ENCODE measurements at places on chromosomes 3 and 15.

DNA sequence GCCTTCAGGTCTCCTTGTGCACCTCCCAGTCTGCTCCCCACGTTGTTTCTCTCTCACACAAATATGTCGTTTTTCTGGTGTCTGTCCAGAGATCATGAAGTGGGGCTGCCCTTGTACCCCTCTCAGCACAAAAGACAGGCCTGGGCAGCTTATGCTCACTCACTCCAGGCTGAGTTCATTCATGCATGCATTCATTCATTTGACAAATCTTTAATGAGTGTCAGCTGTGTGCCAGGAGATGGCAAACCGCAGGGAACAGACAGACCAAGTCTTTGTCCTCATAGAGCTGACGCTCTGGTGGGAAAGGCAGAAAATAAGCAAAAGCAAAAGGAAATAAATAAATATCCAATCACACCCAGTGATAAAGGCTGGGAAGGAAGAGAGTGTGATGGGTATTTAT, 7.6 kb upstream of the TRH start:
- no peak for DNase-seq

GRCh38 chr3:11706604-11707003, 62.9 kb upstream of the VGLL4 start:
- no peak for DNase-seq

- no peak for DNase-seq
Observed at GRCh38 chr3:173709026-173709425, 311.5 kb downstream of the NLGN1 start.

DNA sequence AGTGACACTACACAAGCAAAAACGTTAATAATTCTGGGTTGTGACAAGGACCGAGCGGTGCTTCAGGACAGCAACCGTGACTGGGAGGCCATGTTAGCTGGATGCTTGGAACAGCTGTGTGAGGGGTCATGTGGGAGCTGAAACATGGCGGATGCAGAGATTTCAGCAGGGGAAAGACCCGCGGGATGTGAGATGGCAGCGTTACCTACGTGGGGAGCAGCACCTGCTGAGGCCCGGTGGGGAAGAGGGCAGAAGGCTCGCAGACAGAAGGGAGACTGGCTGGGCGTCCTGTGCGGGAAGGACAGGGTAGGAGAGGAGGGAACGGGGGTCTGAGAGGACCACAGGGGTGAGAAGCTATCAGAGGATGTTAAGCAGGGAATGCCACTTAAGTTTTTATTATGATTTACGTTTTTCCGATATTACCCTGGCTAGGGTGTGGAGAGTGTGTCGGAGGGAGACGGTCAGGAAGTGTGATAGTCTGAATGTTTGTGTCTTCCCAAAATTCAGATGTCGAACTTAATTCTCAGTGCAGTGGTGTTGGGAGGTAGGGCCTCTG, 228.8 kb upstream of the LYSMD4 start:
- DNase-seq = no peak

DNA sequence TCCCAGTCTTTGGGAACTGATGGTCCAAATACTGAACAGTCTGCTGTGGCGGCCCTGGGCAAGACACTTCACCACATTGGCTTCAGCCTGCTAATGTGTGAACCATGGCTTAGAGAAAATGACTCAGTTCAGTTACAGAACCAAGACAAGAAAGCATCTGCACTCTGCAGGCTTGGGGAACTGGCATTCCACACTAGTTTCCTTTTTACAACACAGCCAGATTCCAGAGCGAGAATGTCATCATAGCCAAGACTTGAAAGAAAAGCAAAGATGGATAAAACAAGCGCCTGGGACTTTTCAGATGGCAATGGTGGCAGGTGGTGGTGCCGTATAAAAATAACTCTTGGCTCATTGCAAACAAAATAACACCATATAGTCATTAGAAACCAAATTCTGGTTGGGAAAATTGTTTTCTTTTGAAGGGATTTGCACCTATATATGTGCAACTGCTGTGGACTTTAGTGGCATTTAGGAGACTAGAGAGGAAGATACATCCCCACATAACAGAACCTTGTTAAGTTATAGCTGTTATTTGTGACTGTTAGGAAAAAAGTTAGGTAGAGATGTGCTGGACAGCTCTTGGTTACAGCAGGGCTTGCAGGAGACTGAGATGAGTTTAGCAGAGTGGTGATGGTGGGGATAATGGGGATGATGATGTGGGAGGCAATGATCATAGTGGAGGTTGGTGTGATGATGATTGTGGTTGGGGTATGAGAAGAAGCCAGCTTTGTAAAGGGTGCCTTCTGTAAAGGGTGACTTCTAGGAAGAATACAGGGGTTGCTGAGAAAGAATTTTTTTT, 273.6 kb downstream of the THRB start:
- no peak for DNase-seq

GRCh38 chr3:25513642-25514266, 85.7 kb downstream of the RARB start:
- DNase-seq = no peak

DNA sequence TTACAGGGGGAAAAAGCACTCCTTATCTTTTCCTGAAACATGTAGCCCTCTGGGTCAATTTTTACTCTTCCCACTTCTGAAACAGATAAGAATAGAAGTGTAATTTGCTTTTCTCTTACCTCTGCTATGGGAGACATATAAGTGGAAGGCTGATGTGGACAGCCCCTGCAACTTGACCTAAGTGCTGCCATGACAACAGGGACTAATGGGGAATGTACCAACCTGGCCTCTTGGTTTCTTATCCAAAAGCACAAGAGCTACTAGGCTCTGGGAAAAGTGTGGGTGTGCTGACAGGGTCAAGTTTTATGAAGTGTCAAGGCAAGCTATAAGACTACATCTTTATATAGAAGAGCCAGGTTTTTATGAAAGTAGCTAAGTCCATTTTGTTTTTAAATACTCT, 1246.5 kb downstream of the OTOL1 start:
- DNase-seq = no peak

DNA sequence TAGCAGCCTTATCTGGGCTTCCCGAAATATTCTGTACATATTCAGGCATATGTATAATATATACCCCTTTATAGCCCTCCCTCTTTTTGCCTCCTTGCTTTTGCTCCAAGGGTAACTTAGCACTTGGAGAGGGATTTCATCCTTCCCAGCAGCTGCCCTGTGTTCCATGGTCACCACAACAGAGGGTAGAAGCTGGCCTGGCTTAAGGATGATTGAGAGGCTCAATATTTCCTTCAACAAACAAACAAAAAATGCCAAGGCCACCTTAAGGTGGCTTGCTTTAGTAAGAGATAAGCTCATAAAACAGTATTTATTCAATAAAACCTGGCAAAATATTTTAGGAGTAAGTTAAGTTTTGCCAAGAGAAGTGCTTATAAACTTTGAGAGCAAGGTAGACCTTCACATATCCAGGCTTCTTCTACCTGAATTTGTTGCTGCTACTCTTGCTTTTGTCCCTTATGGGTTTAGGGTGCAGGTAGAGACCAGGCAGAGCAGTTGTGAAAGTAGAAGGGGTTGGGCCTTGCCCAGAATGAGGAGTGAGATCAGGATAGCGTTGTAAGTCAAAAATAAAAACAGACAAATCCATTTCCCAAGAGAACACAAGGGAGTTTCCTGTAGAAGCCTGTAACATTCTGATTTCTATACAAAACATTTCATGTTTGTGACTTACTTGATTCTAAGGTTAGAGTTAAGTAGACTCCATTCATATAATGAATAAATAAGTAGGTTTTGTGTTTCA, 52.7 kb upstream of the ATOSA start:
- no peak for DNase-seq

GRCh38 chr3:138082085-138082991, 33.1 kb downstream of the DZIP1L start:
- DNase-seq = no peak

DNA sequence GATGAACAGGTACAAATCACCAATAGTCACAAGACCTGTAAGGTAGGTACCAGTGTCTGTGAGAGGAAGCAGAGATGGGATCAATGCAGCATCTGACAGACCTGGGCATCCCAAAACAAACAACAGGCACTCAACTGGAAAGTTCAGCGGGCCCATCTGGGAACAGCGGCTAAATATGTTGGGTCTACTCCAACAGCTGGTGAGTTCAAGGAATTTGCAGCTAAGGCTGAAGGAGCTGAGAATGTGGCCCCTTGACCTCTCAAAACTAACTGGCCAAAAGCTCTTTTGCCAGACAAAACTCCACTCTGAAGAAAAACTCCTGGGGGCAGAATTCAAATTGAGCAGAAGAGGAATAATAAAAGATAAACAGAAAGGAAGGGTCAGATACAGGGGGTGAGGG, 24.4 kb downstream of the AVEN start:
- no peak for DNase-seq

GRCh38 chr3:108004647-108005046, 86.2 kb downstream of the CD47 start:
- no peak for DNase-seq

- no peak for DNase-seq
Observed at GRCh38 chr3:40980467-40980866, 218.8 kb upstream of the CTNNB1 start.

GRCh38 chr3:172749230-172749965, 1.1 kb upstream of the ECT2 start:
- DNase-seq = no peak

- no peak for DNase-seq
Observed at GRCh38 chr3:15636028-15636709, 34.6 kb downstream of the BTD start.

GRCh38 chr15:50753463-50753862, 12.0 kb downstream of the SPPL2A start:
- no peak for DNase-seq

- DNase-seq = no peak
Observed at GRCh38 chr3:66363148-66363547, 137.7 kb downstream of the LRIG1 start.

- no peak for DNase-seq
Observed at GRCh38 chr3:44932271-44932670, 43.7 kb downstream of the ZDHHC3 start.

GRCh38 chr3:90080988-90081387, 973.6 kb downstream of the EPHA3 start:
- no peak for DNase-seq

- DNase-seq = no peak
Observed at GRCh38 chr3:104781112-104781511, 585.6 kb upstream of the ALCAM start.

- DNase-seq = no peak
Observed at GRCh38 chr3:14806641-14807263, 12.0 kb upstream of the FGD5 start.

- no peak for DNase-seq
Observed at GRCh38 chr3:176590722-176591121, 606.6 kb downstream of the TBL1XR1 start.

DNA sequence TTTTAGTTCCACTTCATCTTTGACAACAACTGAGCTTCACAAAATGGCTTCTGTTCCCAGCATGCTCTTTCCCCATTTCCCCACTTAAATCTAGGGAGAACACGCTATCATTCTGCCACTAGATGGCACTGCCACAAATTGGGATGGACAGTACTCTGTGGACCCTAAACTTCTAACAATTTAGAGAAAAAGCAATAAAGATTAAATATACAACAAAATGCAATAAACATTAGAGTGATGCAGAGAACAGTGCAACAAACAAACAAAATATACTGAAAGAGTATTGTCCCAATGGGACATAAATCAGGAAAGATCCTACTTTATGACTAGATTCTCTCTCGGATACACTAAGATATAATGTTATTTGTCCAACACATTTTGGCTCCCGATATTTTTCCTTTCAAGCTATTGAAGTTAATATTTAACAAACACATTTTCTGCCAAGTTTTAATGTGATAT, 169.7 kb upstream of the TMCO5A start:
- no peak for DNase-seq

GRCh38 chr3:112779558-112780480, 66.8 kb downstream of the CD200R1L start:
- DNase-seq = no peak

DNA sequence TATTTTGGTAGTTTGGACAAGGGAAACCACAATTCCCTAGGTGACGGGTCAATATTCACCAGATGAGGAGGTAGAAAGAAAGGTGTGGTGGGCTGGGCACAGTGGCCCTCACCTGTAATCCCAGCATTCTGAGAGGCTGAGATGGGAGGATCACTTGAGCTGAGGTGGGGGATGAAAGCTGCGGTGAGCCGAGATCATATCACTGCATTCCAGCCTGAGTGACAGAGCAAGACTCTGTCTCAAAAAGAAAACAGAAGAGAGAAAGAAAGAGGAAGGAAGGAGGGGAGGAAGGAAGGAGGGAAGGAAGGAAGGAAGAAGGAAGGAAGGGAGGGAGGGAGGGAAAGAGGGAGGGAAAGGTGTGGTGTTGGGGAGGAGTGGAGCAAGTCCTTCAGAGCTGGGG, 56.1 kb upstream of the RNF7 start:
- no peak for DNase-seq

GRCh38 chr15:98920091-98920880, 87.3 kb downstream of the PGPEP1L start:
- no peak for DNase-seq

GRCh38 chr3:14406336-14406735, 3.9 kb downstream of the SLC6A6 start:
- DNase-seq = no peak

DNA sequence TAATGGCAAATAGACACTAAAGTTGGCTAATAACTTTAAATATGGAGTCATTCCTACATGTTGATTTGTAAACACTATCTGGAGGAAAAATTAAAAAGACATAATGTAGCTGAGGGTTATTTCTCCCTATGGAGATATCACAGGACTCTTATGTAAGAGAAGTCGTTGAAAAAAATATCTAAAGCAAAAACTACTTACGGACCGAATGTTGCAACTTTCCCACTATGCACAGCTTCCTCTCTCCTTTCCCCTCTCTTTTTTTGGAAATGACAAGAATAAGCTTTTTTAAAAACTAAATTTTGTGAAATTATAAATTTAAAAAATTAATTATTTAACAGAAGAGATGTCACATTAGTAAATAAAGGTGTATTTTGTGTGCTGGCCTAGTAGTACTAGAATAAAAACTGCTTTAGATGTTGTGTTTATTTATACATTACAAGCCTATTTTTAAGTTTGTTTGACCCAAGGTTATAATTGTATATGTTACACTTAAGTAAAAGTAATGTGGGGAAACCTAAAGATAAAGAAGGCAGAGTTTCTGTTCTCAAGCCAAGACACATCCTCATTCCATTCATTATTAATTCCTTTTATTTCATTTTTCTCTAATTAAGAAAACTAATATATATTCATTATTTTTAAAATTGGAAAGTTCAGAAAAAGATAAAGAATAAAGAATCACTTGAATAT, 20.7 kb upstream of the PPARG start:
- DNase-seq = no peak

- no peak for DNase-seq
Observed at GRCh38 chr3:76724706-76725105, 315.2 kb upstream of the ROBO2 start.

DNA sequence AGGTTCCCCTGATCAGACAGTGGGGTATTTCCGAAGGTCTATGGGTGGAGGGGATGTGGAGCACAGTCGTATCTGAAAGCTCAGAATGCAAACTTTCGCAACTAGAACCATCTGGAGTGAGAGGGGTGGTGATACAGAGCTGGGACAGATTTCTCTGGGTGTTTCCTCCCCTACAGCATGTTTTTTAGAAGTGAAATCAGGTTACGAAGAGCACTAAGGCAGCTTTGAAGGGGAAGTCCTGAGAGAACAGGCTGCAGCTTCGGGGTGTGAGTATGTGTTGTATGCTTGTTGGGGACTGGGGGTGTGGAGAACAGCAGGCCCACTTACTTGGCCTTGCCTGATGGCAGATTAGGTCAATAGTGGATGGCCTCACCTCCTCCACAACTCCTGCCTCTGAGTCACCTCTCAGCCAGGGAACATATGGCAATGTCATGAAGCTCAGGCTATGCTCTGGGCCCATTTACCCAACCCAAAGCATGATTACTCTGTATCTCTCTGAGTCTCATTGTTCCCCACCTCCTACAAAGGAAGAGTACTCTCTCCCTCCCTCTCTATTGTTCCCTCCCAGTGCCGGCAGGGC, 107.2 kb upstream of the RASGRP1 start:
- DNase-seq = no peak

GRCh38 chr15:52496175-52496574, 32.5 kb downstream of the MYO5A start:
- no peak for DNase-seq

Measured in activated naive CD4-positive, alpha-beta T cell (primary cell).